ENCODE measurements at places on chromosomes 12 and 14.

DNA sequence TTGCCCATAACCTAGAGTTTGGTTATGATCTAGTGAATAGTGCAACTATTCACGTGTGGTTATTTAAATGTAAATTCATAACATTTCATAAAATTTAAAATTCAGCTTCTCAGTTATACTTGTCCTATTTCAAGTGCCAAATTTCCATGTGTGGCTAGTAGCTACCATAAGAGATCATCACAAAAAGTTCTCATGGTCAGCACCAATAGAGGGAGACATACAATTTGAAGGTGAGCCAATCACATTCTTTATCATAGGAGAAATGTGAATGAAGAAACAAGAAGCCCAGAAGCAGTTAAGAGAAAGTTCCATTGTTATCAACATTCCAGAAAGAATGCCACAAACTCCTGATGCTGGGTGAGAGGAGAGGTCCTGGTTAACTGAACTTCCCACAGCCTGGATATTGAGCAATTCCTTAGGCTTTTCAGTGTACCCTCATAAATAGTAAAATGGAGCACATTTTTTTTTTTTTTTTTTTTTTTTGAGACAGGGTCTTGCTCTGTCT is 892.9 kb upstream of the USP15 start:
- no peak for DNase-seq

GRCh38 chr14:101508948-101509729 is 52.2 kb upstream of the DIO3 start:
- no peak for DNase-seq

GRCh38 chr12:11762723-11763326 is 113.4 kb downstream of the ETV6 start:
- no peak for DNase-seq

DNA sequence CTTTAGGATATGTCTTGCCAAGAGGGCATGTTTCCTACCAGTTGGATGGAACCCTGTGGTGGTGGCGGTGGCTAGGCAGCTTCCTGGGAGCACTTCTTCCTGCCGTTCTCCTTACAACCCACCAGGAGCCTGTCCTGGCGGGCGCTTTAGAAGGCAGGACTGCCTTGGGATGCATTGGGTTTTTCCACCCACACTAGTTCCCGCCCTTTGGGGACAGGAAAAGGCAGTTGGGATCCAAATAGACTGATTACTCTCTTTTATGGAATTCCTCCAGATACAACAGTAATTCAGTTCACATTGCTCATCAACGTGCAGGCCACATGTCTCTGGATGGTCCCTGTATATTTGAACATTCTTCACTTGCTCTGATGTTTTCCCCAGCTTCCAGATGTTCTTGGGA is 305.7 kb upstream of the SSTR1 start:
- DNase-seq, result no peak

Data from KG1 (cell line).